Glutamatergic neuron (in vitro differentiated cells): ENCODE measurements at places on chromosomes 7 and 10. TPM values are rescaled to one million over a fixed set of nuclear protein-coding genes. Genes with fewer than 3 reads are reported as not detected.

The BAIAP2L1 gene
- total RNA-seq = 0.66 TPM

The ADAM12 gene
- total RNA-seq = 18.4 TPM

The LDB3 gene
- 92.0 TPM for total RNA-seq

The RPEL1 gene
- not detected for total RNA-seq

The PRKAG2 gene
- total RNA-seq = 24.7 TPM

The ASB10 gene
- not detected for total RNA-seq

The CALCR gene
- total RNA-seq = not detected

The OR2A5 gene
- total RNA-seq = not detected

The GARIN1A gene
- total RNA-seq = 8.2 TPM

The VAX1 gene
- total RNA-seq = 0.27 TPM

The TMEM140 gene
- not detected for total RNA-seq

The PALS2 gene
- total RNA-seq = 23.4 TPM

The CYP2C19 gene
- not detected for total RNA-seq

The PNLIP gene
- not detected for total RNA-seq

The RNF32 gene
- total RNA-seq = 2.2 TPM

The CHAT gene
- 15.4 TPM for total RNA-seq

The CYP2C9 gene
- not detected for total RNA-seq

The NKX1-2 gene
- 0.59 TPM for total RNA-seq

The PURB gene
- 11.4 TPM for total RNA-seq
